ENCODE measurements at places on chromosomes 1 and 21. TPM values are rescaled to one million over a fixed set of nuclear protein-coding genes. Genes with fewer than 3 reads are reported as not detected.

Gene GFI1
- total RNA-seq = 0.17 TPM

- H3K27ac ChIP-seq = no peak overlapping the region
- no peaks in the 10 kb centered on the region for H3K36me3 ChIP-seq
- no peak overlapping the region for H3K4me3 ChIP-seq
- H3K4me1 ChIP-seq = peaks cover under 1% of the 10 kb centered on the region
- peaks cover 19% of the 10 kb centered on the region for H3K27me3 ChIP-seq
- DNase-seq = no peak
Observed at GRCh38 chr1:203526572-203526971, 32.6 kb downstream of the OPTC start.

GRCh38 chr21:28663111-28663693 lies 329.5 kb downstream of the LTN1 start:
- no peak overlapping the region for H3K27ac ChIP-seq
- H3K36me3 ChIP-seq = no peaks in the 10 kb centered on the region
- no peak for DNase-seq
- no peaks in the 10 kb centered on the region for H3K27me3 ChIP-seq
- H3K4me1 ChIP-seq = peaks cover 4% of the 10 kb centered on the region

Gene FAM167B
- total RNA-seq = 3.8 TPM

- H3K4me3 ChIP-seq = peak overlapping the region; percentile 87
- no peak overlapping the region for H3K27ac ChIP-seq
- H3K4me1 ChIP-seq = peaks cover 20% of the 10 kb centered on the region
- DNase-seq = no peak
Observed at GRCh38 chr1:28887419-28887834, 26.9 kb upstream of the EPB41 start.

GRCh38 chr1:44354268-44354839 lies 703 bp downstream of the ERI3 start:
- no peaks in the 10 kb centered on the region for H3K27me3 ChIP-seq
- peak overlapping the region; percentile 94 for H3K27ac ChIP-seq
- peaks cover 9% of the 10 kb centered on the region for H3K36me3 ChIP-seq

DNA sequence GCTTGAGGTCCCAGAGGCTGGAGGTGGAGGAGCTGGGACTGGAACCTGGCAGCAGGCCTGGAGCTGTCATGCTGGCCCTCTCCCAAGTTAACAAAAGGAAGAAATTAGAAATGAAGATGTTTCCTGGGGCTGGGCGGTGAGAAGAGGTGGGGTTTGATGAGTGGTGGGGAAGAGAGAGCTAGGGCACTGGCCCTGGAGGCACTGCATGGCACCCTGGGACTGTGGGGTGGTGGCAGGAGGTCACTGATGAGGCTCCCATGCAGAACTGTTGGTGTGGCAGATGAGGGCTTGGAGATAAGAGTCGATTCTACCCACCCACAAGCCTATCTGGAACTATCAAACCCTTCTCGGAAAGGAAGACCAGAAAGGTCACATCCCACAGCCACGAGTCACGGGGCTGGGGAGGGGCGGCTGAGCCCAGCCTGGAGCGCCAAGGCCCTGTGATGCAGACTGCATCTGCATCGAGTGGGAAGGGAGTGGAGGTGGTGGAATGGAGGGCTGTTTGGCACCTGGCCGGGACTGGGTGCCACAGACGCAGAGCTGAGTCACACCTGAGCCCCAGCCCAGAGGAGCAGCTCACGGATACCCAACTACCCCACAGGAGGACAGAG lies 29.4 kb downstream of the MRPL37 start:
- H3K36me3 ChIP-seq = peaks cover 27% of the 10 kb centered on the region
- H3K4me3 ChIP-seq = no peak overlapping the region
- H3K27me3 ChIP-seq = no peaks in the 10 kb centered on the region
- no peaks in the 10 kb centered on the region for H3K4me1 ChIP-seq
- DNase-seq = no peak

DNA sequence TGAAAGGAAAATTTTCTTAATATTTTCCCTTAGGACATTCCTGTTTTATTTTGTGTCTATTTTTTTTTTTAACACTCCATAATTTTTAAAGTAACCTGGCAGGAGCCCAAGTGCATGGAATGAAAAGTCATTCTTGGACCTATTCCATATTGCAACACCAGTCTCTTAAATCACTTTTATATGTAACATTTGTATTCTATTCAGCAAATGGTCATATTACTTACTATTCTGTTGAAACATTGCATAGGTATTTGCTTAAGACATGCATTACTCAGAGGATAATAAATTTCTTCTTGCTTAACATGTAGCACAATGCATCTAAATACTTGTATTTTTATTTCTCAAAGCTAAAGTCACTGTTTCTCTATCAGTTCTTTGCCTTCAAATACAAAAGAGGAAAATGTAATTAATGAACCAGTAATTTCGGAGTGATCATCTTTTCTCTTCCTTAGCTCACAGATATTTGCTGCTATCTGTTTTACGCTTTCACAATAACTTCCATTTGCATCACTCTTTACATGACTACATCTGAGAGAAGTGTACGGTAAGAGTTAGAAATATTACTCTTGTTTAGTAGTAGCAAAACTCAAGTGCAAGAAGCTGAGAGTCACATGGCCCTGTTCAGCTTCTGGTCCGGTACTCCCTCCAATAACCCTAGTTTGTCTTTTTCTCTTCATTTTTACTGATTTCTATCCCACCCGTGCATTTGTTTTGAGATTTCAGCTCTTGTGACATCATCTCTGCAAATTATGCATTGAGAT lies 394.8 kb downstream of the USP25 start:
- DNase-seq = no peak
- peaks cover 1% of the 10 kb centered on the region for H3K36me3 ChIP-seq
- no peak overlapping the region for H3K4me3 ChIP-seq
